ENCODE measurements at places on chromosomes 7 and 10. TPM values are rescaled to one million over a fixed set of nuclear protein-coding genes. Genes with fewer than 3 reads are reported as not detected.

GRCh38 chr10:34809796-34810195 is 5.3 kb downstream of the PARD3 start:
- H3K27ac ChIP-seq: no peak overlapping the region
- H3K27me3 ChIP-seq: no peaks in the 10 kb centered on the region
- DNase-seq: no peak
- no peak overlapping the region for H3K4me3 ChIP-seq

GRCh38 chr10:133324198-133324792 is 12.4 kb downstream of the CALY start:
- peak; percentile 92 for DNase-seq
- peaks cover 55% of the 10 kb centered on the region for H3K27me3 ChIP-seq
- H3K36me3 ChIP-seq: no peaks in the 10 kb centered on the region
- no peak overlapping the region for H3K27ac ChIP-seq
- H3K4me1 ChIP-seq: peaks cover 18% of the 10 kb centered on the region

DNA sequence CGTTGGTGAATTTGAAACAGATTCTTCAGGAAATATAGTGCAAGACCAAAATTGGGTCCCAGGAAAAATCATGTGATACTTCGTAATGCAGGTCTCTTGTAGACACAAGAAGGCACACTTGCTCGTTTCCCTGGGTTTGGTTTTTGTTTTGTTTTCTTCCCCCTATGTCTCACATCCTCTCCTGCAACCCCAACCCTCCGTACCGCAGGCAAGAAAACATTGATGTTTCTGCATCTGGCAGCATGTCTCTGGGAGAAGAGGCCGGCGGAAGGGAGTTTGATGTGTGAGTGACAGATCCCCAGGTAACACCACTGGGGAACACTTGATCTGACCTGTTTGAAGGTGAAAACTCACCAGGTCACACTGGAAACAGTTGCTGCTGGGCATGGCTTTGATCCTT is 718.5 kb downstream of the AUTS2 start:
- no peak for DNase-seq
- no peak overlapping the region for H3K27ac ChIP-seq
- no peaks in the 10 kb centered on the region for H3K27me3 ChIP-seq
- H3K4me1 ChIP-seq: peaks cover 17% of the 10 kb centered on the region

DNA sequence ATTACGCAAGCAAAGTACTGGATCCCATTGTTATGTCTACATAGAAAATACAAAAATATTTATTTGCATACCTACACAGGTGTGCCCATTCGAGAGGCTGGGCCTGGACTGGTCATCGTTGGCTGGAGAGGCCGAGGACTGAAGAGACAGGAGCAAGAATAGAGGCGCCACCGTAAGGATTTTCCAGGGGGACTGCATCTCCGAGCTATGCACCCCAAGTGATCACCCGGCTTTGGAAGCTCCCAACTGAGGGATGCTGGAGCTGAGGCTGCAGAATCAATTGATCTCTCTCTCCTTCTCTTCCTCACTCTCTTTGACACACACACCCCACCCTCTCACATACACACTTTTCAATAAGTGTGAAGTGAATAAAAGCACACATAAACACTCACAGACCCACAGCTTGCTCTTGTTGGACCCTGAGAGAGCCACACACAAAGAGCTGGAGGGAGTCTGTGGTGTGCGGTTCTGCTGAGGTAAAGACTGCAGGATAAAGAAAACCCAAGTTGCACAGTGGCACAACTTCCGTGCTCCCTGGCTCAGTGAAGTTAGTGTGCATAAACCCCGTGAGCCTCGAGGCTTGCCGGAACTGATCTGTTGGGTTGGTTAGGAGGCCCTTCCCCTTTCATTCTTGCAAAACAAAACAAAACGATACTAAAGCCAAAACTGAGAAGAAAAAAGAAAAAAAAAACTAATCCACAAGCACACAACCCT is at the start of gene AOAH:
Gene AOAH, minus strand, starts transcription at position 544 of the 714 bp plus-strand sequence. Its CDS starts 346 bp downstream, at position 198.
- H3K36me3 ChIP-seq: no peaks in the 10 kb centered on the region
- H3K27me3 ChIP-seq: no peaks in the 10 kb centered on the region
- peaks cover 16% of the 10 kb centered on the region for H3K4me1 ChIP-seq
- no peak within 1 kb of the TSS for H3K27ac ChIP-seq
- no peak for DNase-seq

AKR1E2 gene
- 3.4 TPM for total RNA-seq

ANKRD30A gene
- total RNA-seq: not detected

DNA sequence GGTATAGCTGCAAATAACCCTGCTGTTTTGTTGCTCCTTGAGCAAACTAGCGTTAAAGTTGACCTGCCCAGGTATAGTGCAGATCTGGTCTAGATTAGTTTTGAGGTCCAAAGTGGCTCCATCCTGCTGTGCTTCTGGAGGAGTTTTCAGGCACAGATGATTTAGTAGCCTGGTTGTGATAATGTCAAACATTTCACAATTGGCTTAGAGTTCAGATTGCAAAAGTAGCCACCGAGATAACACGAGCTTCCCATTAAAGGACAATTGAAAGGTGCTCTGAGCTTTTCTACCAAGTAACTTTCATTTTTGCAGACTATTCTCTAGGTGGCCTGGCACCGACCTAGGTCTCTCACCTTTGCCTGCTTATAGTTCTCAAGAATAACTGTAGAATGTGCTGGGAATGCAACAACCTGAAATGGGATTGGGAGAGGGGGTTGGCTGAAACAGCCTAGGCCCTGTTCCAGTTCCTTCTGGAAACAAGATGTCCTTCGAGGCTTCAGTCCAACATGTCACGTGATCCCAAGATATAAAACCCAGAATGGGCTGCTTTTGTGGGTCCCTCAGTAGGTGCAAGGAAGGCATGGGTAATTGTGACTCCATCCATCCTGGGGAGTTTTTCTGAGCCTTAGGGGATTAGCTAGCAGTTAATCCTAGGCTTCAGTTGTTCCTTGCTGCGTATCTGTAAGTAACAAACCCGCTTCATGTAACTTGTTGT is 201.0 kb downstream of the CHRM2 start:
- no peaks in the 10 kb centered on the region for H3K36me3 ChIP-seq
- H3K27me3 ChIP-seq: no peaks in the 10 kb centered on the region
- DNase-seq: peak; percentile 14
- no peak overlapping the region for H3K27ac ChIP-seq
- peaks cover 9% of the 10 kb centered on the region for H3K4me1 ChIP-seq
- no peak overlapping the region for H3K4me3 ChIP-seq

GRCh38 chr10:1406132-1406966 is 331.0 kb downstream of the ADARB2 start:
- H3K36me3 ChIP-seq: no peaks in the 10 kb centered on the region
- no peaks in the 10 kb centered on the region for H3K4me1 ChIP-seq
- H3K27me3 ChIP-seq: no peaks in the 10 kb centered on the region
- H3K4me3 ChIP-seq: no peak overlapping the region
- H3K27ac ChIP-seq: no peak overlapping the region

DNA sequence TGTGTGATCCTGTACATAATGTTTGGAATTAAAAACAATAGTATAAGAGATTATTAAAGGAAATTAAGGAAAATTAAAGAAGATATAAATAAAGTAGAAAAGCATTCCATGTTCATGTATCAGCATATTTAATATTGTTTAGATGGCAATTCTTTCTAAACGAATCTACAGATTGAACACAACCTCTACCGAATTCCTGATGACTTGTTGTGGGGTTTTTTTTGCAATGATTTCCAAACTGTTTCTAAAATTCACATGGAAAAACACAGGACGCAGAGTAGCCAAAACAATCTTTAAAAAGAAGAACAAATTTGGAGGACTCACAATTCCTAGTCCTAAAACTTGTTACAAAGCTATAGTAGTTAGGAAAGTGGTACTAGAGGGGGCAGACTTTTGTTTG is 573.4 kb upstream of the IGFBP3 start:
- H3K4me1 ChIP-seq: no peaks in the 10 kb centered on the region
- H3K27me3 ChIP-seq: no peaks in the 10 kb centered on the region
- no peaks in the 10 kb centered on the region for H3K36me3 ChIP-seq
- DNase-seq: no peak
- H3K4me3 ChIP-seq: no peak overlapping the region
- no peak overlapping the region for H3K27ac ChIP-seq

DNA sequence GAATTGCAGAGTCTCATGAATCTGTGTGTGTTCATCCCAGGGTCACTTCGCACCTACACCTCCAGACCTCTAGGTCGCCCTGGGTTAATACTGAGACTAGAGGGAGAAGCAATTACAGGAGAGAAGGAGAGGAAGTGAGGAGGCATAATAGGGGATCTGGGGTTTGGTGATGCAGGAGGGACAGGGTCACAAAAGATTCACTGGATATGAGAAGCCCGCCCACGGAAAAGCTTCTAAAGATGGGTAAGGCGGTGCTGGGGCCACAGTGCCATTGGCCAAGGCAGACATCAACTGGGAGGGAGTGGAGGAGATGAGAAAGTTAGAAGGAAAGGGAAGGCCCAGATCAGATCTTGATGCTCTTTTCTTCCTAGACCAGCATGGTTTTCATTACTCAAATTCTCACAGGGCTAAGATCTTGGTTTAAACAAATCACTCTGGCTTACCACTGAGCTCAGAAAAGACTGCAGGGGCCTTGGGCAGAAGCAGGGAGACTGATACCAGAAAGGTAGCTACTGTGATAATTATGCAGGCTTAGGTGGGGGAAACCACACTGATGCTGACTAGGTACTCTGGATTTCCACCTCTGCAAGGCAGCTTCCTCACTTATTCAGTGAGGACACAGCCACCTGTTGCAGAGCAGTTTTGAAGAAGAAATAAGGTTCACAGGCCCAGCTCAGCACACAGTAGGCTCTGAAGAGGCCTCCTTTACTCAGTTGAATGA is 17.4 kb upstream of the ZNF273 start:
- no peak overlapping the region for H3K4me3 ChIP-seq
- peaks cover 31% of the 10 kb centered on the region for H3K27me3 ChIP-seq
- no peaks in the 10 kb centered on the region for H3K4me1 ChIP-seq
- DNase-seq: no peak

GRCh38 chr7:107951172-107951787 is 51.7 kb downstream of the LAMB1 start:
- no peaks in the 10 kb centered on the region for H3K27me3 ChIP-seq
- H3K4me1 ChIP-seq: peaks cover 27% of the 10 kb centered on the region

VPS37D gene
- total RNA-seq: 7.0 TPM

- no peaks in the 10 kb centered on the region for H3K27me3 ChIP-seq
- peak; percentile 23 for DNase-seq
- no peaks in the 10 kb centered on the region for H3K36me3 ChIP-seq
- H3K4me3 ChIP-seq: no peak overlapping the region
- peaks cover 6% of the 10 kb centered on the region for H3K4me1 ChIP-seq
- no peak overlapping the region for H3K27ac ChIP-seq
These were observed 103.4 kb downstream of the SRPK2 start for GRCh38 chr7:105285118-105285874.

UPK3BL1 gene
- 12.7 TPM for total RNA-seq

- no peaks in the 10 kb centered on the region for H3K36me3 ChIP-seq
- H3K27me3 ChIP-seq: no peaks in the 10 kb centered on the region
- H3K4me3 ChIP-seq: no peak overlapping the region
- H3K27ac ChIP-seq: peak overlapping the region; percentile 83
These were observed 5.8 kb downstream of the GNB2 start for GRCh38 chr7:100679129-100679926.

- no peaks in the 10 kb centered on the region for H3K27me3 ChIP-seq
- DNase-seq: no peak
- H3K27ac ChIP-seq: no peak overlapping the region
- H3K36me3 ChIP-seq: no peaks in the 10 kb centered on the region
- no peak overlapping the region for H3K4me3 ChIP-seq
- H3K4me1 ChIP-seq: no peaks in the 10 kb centered on the region
These were observed 41.6 kb upstream of the VWC2 start for GRCh38 chr7:49731836-49732235.

GIMAP4 gene
- not detected for total RNA-seq

DNA sequence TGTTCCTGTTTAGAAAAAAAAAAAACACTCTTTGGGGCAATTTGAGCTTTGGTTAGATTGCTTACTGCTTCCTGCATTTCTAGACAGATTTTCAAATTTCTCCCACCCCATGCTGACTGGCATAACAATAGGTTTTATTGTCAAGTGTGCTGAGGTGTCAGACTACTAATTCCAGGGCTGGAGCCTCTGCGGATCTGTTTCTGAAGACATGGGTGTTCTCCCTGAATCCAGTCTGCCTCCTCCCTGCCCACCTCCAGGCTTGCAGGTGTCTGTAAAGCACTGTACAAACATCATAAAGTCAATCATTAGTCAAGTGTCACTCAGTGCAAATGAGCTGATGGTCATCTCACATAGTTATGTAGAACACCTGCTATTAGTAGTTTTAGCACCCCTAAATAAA is 292.4 kb downstream of the GATA3 start:
- H3K27me3 ChIP-seq: no peaks in the 10 kb centered on the region
- H3K36me3 ChIP-seq: no peaks in the 10 kb centered on the region
- H3K4me1 ChIP-seq: peaks cover 5% of the 10 kb centered on the region
- no peak overlapping the region for H3K4me3 ChIP-seq
- H3K27ac ChIP-seq: no peak overlapping the region

DNA sequence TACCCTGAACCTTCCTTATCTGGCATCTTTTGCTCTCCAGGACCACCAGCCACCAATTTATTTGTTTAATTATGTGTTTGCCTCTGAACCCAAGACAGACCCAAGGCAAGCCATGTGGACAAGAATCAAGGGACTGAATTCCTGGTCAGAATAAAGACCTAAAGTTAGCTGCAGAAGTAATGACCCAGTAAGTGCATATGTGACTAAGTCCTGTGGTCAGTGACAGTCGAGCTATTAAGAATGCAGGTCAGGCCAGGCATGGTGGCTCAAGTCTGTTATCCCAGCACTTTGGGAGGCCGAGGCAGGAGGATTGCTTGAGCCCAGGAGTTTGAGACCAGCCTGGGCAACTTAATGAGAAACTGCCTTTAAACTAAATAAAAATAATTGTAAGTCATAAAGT is 139.4 kb downstream of the CCDC71L start:
- H3K4me1 ChIP-seq: no peaks in the 10 kb centered on the region
- H3K27me3 ChIP-seq: no peaks in the 10 kb centered on the region
- H3K4me3 ChIP-seq: no peak overlapping the region
- no peaks in the 10 kb centered on the region for H3K36me3 ChIP-seq
- no peak overlapping the region for H3K27ac ChIP-seq

UBN2 gene
- 15.7 TPM for total RNA-seq

BHLHA15 gene
- 4.8 TPM for total RNA-seq

GRCh38 chr10:110863361-110863760 is 8.4 kb upstream of the PDCD4 start:
- peaks cover 36% of the 10 kb centered on the region for H3K4me1 ChIP-seq
- no peaks in the 10 kb centered on the region for H3K27me3 ChIP-seq
- H3K4me3 ChIP-seq: no peak overlapping the region

DNA sequence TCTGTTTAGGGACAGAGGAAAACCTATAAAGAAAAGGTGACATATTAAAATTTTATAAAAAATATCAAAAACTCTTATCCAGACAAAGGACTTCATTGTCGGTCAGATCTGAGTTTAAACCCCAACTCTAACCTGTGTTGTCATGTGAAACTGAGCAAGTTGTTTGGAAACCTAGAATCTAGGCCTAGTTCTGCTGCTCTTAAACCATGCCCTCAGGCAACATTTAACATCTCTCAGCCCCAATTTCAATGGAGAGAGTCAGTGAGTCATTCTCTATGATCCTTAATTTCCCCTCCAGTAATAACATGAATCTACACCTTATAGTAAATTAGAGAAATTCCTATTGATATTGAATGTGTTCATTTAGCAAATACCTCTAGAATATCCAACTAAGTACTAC is 192.3 kb downstream of the IMMP2L start:
- no peak overlapping the region for H3K4me3 ChIP-seq
- H3K4me1 ChIP-seq: no peaks in the 10 kb centered on the region
- no peaks in the 10 kb centered on the region for H3K27me3 ChIP-seq
- H3K36me3 ChIP-seq: no peaks in the 10 kb centered on the region
- no peak for DNase-seq
- no peak overlapping the region for H3K27ac ChIP-seq

ZNF117 gene
- 35.8 TPM for total RNA-seq

Measured in neural progenitor cell (in vitro differentiated cells).